NCI-H524 (cell line): ENCODE measurements at places on chromosomes 12 and 14.

DNA sequence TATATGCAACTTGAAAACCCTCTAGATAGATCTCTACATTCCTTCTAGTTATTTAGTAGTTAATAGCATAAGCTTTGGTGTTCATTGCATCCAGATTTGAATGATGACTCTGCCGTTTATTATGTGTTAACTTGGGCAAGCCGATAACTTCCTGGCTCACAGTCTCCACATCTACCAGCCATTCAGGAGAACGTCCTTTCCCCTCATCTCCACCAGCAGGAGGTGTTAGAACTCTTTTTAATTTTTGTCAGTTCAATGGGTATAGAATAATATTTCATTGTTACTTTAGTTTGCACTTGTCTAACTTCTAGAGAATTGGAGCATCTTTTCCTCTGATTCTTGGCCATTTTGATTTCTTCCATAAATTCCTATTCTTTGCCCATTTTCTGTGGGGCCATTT lies 30.0 kb upstream of the WSCD2 start:
- no peak for DNase-seq

DNA sequence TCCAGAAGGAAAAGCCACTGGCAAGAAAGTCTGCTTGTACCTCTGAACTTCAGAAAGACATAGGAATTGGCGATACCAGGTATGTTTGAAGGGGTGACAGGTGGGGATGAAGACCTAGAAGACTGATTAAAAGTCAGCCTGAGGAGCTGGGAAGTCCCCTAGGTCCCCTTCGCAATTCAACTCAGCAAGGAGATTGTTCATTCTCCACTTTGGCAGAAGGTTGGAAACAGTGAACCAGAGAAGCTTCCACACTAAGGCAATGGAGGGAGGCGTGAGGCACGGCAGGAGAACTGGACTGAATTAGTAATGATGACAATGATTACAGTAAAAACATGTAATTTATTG lies 240.3 kb upstream of the TMPO start:
- no peak for DNase-seq

- no peak for DNase-seq
Observed at GRCh38 chr12:116525418-116526001, 33.7 kb upstream of the MAP1LC3B2 start.

GRCh38 chr12:68538726-68539614 lies 71.7 kb upstream of the RAP1B start:
- no peak for DNase-seq
